ENCODE measurements at places on chromosomes 5 and 9. TPM values are rescaled to one million over a fixed set of nuclear protein-coding genes. Genes with fewer than 3 reads are reported as not detected.

HTR1A gene
- not detected for total RNA-seq

NR5A1 gene
- 0.40 TPM for total RNA-seq

NACC2 gene
- 25.1 TPM for total RNA-seq

PCDHB9 gene
- not detected for total RNA-seq

TMEM232 gene
- total RNA-seq: 0.54 TPM

GRIA1 gene
- not detected for total RNA-seq

BAAT gene
- 0.27 TPM for total RNA-seq

SNCB gene
- total RNA-seq: not detected

AGXT2 gene
- not detected for total RNA-seq
